ENCODE measurements at places on chromosomes 3 and 15. TPM values are rescaled to one million over a fixed set of nuclear protein-coding genes. Genes with fewer than 3 reads are reported as not detected.

The CDHR4 gene
- not detected for total RNA-seq

The APOD gene
- not detected for total RNA-seq

The CELF6 gene
- 1.0 TPM for total RNA-seq

The SLC9C1 gene
- total RNA-seq, result not detected

The TTC23 gene
- 0.67 TPM for total RNA-seq

DNA sequence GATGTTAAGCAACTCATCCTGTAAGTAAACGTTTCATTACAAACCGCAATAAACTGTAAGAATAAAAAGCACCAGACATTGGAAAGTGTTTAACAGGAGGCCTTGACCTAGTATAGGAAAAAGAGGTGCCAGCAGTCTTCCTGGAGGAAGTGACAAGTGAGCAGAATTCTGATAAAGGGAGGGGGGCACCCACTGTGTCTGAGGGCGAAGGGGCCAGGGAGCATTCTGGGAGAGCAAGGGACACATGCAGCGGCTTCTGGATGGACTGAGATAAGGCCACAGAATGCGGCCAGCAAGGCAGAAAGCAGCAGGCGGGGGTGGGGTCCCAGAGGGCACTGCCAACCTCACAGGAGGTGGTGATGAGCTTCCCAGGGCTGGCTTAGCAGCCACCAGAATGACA lies 80.2 kb downstream of the MTHFS start:
- no peak for ATAC-seq

DNA sequence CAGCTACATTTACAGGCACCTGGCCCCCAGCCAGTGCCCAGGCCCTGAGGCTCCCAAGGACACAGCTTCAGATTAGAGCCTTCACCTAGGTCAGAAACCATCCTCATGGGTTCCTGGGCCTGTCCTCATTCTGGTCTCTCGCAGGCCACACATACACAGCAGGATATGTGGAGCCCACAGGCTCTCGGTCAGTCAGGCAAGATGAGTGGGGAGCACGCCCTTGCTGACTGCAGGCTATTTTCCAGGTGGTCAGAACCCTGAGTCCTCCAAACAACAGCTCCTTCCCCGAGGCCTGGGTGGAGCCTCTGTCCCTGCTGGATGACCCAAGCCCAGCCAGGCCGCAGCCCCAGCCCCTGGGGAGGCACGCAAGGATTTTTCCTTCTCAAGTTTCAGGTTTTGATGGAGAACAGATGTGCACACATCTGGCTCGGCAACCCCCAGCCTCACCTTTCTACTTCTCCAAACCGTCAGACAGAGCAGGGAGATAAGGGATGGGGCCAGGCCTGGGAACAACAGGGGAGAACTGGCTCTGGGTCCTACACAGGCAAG lies 1.6 kb downstream of the STRA6 start:
- ATAC-seq, result no peak

GRCh38 chr3:122957707-122958689 lies 69.6 kb downstream of the SEMA5B start:
- ATAC-seq, result no peak

DNA sequence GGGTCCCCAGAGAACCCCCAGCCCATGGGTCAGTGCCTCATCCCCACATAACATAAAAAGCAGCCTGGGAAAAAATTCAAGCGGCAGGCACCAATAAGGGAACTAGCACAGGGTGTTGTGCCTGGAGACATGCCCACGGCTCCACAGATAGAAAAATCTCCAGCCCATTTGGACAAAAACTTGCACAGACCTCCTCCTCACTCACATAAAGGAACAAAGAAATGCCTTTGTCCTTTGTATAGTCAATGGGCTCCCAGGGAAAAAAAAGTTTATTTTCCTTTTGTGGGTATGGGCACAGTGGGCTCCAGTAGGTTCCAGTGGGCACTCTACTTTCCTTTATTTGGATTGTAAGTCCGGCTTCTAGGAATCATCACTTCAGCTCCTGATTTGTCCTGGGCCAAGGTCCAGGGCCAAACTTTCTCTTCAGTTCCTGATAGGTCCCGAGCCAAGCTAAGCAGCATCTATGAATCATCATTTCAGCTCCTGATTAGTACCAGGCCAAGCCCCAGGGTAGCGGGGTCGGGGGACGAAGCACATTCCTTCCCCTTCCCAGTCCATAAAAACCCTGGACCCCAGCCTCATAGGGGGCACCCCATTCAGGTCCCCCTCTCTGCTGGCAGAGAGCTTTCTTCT lies 1.6 kb upstream of the DNAH12 start:
- ATAC-seq, result no peak

Measured in activated T-helper 17 cell treated with anti-CD3 and anti-CD28 coated beads, Interleukin-2, amount 50 U/mL, for 72 hours (primary cell).